AG08395 (cell line): ENCODE measurements at places on chromosomes 3 and 15.

DNA sequence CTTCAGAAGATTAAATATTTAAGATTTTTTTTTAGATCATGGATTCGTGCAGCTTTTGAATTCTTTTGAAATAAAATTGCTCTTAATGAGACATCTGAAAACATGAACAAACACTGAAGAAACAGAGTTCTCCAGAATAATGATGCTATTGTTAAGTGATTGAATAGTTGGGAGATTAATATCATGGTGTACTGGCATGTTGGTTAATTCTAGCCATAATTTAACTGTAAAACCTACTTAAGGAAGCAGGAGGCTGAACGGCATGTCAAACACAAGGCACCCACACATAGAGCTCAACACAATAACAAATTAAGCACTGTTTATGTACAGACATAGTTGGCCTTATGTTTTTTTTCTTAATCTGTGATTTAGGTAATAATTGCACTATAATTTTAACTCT is 185.6 kb downstream of the RBMS3 start:
- no peak for DNase-seq

GRCh38 chr3:184233127-184233843 is 3.9 kb downstream of the VWA5B2 start:
- no peak for DNase-seq

DNA sequence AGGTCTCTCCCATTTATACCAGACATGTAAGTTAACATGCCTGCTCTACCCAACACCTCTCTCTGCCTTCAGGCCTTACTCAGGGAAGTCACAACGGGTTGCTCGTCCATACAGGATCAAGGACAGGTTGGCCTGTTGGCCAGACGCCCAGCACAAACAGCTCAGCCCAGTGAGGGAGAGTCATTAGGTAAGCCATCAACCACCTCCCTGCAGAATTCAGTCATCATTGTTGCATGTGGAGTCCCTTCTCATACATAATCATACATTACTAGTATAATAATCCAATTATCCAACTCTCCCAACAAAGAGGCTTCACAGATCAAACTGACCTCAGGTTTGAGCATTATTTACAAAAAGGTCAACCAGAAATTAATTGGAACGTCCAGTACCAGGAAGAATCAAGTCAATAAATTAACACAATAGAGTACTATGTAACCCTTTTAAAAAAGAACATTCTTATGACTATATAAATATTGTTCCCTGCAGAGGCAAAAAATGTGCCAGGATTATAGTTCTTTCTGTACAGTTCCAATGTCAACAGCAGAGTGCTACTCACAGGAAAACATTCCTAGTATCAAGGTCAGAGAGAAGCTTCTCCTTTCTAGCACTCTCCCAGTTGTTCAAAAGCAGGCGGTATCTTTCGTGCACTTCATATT is 33.2 kb downstream of the HOMER2 start:
- no peak for DNase-seq

DNA sequence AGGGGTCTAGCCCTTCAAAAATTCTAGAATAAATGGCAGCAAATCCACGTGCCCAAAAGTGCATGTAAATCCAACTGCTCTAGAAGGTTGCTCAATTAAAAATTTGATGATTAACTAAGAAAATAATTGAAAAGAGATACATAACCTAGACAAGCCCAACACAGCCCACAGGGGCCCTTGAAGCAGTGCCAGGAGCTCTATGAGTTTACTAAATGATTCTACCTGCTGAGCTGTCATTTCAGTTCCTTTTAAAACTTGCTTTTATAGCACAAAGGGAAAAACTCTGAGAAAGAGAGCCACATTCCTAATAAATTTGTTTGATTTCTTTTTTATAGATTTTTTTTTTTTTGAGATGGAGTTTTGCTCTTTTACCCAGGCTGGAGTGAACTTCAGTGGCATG is 38.9 kb upstream of the GNB5 start:
- no peak for DNase-seq

- DNase-seq = no peak
Measured at GRCh38 chr15:88804257-88804656, 1.0 kb downstream of the ACAN start.

GRCh38 chr15:77107531-77108355 is 36.8 kb upstream of the TSPAN3 start:
- peak; percentile 50 for DNase-seq

GRCh38 chr15:32790352-32790999 is 72.7 kb downstream of the GREM1 start:
- peak; percentile 35 for DNase-seq

DNA sequence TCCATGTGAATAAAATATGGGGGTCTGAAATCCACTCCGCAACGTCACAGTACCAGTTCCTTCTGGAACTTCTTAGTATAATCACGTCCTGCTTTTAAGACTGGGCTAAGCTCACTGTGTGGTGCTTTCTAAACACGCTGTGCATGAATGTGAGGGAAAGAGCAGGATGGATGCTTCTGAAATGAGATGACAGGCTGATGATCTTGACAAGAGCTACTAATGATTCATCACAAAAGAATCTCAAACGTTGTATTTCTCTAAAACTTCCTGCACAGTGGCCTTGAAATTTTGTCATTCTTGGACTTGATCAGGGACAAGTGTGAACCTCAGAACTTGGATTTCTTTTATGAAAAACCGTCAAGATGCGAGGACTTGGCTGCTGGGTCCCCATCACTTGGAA is 221.4 kb downstream of the CADPS start:
- DNase-seq = no peak

- no peak for DNase-seq
Measured at GRCh38 chr3:13110678-13111116, 37.5 kb upstream of the IQSEC1 start.

DNA sequence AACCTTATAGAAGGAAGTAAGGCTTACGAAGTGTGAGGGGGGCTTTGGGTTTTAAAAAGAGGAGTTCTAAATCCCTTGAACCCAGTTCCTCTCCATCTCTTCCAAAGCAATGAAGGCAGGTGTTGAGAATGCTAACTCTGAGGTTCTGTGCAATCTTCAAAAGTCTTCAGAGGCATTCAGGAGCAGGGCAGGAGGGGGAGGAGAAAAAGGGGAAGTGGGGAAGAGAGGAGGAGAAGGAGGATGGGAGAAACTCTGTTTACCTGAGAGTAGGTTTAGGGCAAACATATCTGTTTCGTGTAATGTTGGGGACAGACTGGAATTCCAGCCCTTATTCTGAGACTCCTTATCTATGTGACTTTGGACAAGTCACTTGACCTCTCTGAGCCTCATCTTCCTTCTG is 36.9 kb downstream of the FAM3D start:
- DNase-seq = no peak

GRCh38 chr3:179432021-179432420 is 19.2 kb downstream of the GNB4 start:
- no peak for DNase-seq

DNA sequence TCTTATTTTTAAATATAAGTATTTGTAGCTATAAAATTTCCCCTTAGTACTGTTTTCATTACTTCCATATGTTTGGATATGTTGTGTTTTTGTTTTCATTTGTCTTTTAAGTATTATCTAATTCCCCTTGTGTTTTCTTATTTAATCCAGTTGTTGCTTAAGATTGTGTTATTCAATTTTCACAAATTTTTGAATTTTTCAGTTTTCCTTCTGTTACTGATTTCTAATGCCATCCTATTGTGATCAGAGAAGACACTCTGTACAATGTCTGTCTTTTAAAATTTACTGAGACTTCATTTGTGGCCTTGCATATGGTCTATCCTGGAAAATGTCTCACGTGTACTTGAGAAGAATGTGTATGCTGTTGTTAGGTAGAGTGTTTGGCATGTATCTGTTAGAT is 795.6 kb upstream of the CFAP20DC start:
- DNase-seq = no peak

DNA sequence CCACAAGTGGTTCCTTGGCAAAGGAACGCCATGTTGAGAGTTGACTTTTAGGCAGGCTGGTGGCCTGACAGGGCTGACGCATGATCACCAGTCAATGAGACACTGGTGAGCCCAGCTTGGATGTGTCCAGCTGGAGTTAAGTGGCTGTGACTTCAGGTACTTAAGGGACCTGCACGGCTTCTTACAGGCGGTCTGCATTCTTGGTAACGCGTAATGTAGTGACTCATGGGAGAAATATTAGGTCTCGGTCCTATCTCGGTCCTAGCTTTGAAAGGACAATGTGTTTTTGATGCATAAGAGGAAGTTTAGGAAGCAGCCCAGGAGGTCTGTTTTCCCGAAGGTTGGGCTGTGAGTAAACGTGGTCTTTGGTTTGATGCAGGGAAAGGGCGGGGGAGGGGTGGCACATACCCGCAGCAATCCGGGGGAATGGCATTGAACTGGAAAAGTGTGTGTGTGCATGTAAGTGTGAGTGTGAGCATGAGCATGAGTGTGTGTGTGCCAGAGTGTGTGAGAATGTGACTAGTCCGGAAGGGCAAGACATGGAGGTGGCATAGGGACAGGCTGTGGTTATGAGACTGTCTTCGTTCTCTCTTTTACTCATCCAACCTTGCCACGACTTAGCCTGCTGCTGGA is 55.3 kb downstream of the FAM43A start:
- DNase-seq = no peak

- no peak for DNase-seq
Measured at GRCh38 chr3:176074096-176074495, 1123.2 kb downstream of the TBL1XR1 start.

DNA sequence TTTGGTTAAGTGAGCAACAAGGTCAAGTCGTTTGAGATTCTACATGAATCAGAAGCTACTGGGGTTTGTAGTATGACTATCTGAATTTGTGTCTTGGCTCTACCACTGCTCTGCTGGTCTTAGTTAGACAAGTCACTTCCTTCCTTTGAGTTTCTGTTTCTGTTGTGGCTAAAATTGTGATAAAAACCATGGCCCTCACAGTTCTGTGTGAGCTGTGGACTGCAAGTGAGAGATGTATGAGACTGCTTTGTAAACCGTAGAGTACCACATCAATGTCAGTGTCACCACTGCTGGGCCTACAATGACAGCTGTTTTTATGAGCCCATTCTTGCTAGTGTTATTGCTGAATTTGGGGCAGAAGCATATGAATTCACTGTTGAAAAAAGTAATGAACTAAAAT is 32.7 kb downstream of the RARB start:
- no peak for DNase-seq

DNA sequence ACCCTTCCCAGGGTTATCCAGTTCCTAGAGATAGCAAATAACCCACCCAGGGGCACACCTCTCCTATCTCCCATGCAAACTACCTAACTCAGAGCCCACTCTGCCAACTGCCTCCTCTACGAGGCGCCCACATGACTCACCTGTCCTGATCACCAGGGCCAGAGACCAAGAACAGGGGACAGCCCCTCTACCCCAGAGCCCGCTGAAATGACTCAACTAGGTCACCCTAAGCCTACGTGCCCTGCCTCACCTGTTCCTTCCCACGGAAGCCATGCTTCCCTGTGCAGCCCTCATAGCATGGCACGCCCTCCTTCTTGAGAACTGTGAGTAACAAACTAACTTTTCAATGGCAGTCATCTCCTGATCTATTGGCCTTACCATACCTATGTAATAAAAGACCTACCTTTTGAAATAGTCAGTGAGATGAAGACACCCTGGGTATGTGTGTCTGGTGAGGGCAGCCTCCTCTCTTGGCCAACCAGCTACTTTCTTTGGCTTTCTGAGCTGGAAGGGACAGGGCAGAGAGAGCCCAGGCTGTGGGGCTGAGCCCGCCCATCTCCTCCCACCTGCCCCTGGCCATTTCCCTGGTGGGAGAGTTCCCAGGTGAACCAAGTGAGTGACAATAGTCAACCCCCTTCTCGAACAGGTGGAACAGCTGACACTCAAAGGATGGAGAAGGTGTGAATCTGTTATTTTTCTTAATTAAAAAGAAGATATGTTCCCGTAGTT is 25.5 kb upstream of the PRR23E start:
- DNase-seq = no peak
